ENCODE measurements at places on chromosomes 3 and 15.

DNA sequence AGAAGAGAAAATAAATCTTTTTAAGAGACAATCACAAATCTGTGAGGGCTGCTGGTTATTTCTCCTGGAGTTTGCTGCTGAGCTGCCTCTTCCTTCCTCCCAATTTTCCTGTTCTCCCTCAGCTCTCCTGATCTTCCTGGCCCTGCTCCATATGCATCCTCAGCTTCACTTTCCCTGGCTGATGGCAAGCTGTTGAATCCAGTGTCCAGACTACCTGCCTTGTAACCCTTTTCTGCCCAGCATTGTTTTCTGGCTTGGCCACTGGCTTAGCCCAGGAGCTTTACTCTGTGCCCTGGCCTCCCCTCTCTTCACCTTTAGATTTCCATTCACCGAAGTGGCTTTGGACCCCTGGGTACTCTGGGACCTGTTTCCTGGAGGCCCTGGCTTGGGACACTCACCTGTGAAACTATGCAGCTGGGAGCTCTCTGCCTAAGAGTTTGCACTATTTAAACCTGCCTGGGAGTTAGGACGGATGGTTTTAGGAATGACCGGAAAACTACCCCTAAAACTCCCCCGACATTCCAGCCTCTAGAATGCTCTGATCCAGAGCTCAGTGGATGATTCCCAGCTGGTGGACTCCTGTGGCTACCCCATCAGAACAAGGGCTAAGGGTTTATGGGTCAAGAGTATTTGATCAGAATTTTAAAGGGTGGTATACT, 90.0 kb downstream of the RBPMS2 start:
- DNase-seq, result no peak

DNA sequence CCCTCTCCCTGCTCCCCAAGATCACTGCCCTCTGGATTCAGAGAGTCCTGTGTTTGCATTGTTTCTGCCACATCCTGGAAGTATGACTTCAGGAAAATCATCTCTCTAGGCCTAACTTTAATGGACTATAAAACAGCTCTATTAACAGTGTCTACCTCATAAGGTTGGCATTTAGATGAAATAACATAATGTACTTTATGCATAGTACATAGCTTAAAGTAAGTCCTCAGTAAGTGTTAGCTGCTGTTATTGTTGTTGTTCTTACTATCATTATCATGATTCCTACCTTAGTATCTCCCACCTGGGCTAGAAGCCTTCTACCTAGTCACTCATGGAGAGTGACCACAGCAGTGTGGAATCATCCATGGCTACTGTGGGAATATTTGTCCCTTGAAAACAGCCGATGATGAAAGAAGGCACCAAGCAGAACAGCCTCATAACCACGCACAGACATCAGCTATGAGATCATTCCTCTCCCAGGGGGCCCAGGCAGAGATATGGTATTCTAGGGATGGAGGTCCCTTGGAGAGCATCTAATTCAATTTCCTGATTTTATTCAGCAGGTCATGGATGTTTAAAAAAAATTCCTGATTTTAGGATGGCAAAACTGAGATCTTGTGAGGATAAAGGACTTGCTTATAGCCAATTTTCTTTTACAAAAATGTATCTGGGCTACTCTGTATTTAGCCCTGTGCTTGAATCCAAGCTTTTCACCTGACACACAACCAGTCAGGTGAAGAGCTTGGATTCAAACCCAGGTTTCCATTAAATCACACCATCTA, 1.9 kb downstream of the FSD2 start:
- DNase-seq, result no peak

GRCh38 chr15:90408657-90409056, 20.6 kb downstream of the IQGAP1 start:
- DNase-seq, result no peak

DNA sequence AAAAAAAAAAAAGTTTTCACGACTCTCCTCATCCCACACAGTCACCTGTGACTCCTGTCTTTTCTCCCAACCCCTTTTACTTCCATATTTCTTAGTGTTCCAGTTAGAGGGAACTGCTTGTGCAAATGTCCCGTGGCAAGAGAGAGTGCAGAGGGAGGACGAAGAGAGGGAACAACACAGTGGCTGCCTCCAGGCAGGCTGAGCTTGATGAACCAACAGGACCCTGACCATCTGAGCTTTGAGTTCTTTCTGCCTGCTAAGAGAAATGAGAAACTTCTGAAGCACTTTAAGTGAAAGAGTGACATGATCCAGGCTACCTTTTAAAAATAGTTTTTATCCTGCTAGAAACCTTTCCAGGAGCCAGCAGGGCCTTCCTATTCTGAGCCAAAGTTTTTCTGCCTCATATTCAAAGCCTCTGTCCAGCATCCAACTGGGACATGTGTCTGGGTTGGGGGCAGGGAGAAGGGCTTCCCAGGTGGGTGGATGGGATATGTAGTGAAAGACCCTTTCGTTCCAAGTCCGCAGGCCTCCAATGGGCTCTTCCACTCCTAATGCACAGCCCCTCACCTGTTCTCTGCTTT, 239.9 kb downstream of the OPA1 start:
- DNase-seq, result no peak

GRCh38 chr3:193868590-193868989, 267.4 kb upstream of the HES1 start:
- DNase-seq, result no peak

Data from stimulated activated CD4-positive, alpha-beta T cell treated with anti-CD3 and anti-CD28 coated beads, TNF-alpha, amount 100 ng/mL, for 1 hour (primary cell).